ENCODE measurements at places on chromosomes 16 and 17. TPM values are rescaled to one million over a fixed set of nuclear protein-coding genes. Genes with fewer than 3 reads are reported as not detected.

CFAP52 gene
- not detected for total RNA-seq

ARL6IP1 gene
- total RNA-seq: 225 TPM

RNF227 gene
- total RNA-seq: 3.9 TPM

HOXB4 gene
- total RNA-seq: 9.0 TPM

ABCA3 gene
- total RNA-seq: 7.9 TPM

ATF7IP2 gene
- total RNA-seq: 52.9 TPM

NOXO1 gene
- total RNA-seq: 0.37 TPM

NOMO2 gene
- 126 TPM for total RNA-seq

UBE2G1 gene
- total RNA-seq: 71.6 TPM

GAS2L2 gene
- not detected for total RNA-seq

CHMP1A gene
- total RNA-seq: 96.3 TPM
